ENCODE measurements at places on chromosomes 7 and 10.

- DNase-seq: no peak
Observed at GRCh38 chr10:110446954-110447608, 50.6 kb upstream of the DUSP5 start.

GRCh38 chr10:99172128-99172738 is 63.4 kb downstream of the HPSE2 start:
- DNase-seq: peak; percentile 33

DNA sequence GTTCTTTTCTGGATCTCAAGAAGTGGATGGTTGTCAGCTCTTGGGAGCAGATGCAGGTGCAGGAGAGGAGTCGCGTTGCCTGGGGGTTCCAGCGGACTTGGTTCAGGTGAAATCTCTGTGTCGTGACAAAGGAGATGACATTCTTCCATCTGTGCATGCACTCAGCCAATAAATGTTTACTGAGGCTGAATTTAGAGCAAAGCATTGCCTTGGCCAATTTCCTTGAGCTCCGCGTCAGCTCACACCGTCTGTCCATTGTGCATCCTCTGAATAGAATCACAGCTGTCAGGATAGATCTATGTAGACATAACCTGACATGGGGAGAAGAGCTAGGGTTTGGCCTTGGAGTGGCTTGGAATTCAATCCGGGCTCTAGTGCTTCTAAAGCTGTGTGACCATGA is 343.7 kb downstream of the GLRX3 start:
- no peak for DNase-seq

- no peak for DNase-seq
Observed at GRCh38 chr10:17201794-17202116, 283 bp upstream of the TRDMT1 start.

- no peak for DNase-seq
Observed at GRCh38 chr7:56639173-56639746, 493.0 kb downstream of the ZNF479 start.

DNA sequence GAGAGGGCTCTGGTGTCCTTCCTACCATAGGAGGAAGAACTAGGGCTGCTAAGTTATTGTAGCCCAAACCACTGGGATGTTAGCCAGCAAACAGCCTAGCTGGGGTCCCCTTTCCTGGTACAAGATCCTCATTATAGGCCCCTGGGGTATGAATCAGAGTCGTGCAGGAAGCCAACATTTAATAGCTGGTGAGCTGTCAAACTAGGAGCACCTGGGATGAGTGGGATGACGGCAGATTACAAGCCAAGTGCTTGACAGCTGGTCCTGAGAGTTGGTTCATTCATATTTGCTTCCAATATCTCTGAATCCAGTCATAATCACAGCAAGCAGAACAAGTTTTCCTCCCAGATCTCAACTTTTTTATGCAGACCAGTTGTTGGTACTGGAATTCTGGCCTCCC is 25.1 kb upstream of the DNAJB12 start:
- no peak for DNase-seq

GRCh38 chr7:11194492-11194891 is 220.8 kb downstream of the PHF14 start:
- no peak for DNase-seq

GRCh38 chr10:60423920-60424319 is 34.2 kb upstream of the ANK3 start:
- DNase-seq: no peak

- no peak for DNase-seq
Observed at GRCh38 chr10:79190740-79191261, 122.0 kb downstream of the ZMIZ1 start.

DNA sequence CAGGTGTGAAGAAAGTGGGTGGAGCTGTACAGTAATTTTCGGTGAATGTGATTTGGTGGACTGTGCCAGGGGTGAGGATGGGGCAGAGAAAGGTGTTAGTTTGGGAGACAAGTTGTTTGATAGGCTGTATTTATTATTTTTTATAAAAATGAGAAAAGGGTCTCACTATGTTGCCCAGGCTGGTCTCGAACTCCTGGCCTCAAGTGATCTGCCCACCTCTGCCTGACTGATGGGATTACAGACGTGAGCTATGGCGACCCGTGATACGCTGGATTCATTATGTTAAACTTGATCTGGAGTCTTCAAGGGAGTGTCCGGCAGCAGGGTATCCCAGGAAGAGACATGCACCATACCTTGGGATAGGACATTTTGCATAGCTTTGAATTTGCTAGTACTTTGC is 1.3 kb downstream of the KAT6B start:
- DNase-seq: no peak

- no peak for DNase-seq
Observed at GRCh38 chr7:135291809-135292253, 58.2 kb downstream of the STRA8 start.

DNA sequence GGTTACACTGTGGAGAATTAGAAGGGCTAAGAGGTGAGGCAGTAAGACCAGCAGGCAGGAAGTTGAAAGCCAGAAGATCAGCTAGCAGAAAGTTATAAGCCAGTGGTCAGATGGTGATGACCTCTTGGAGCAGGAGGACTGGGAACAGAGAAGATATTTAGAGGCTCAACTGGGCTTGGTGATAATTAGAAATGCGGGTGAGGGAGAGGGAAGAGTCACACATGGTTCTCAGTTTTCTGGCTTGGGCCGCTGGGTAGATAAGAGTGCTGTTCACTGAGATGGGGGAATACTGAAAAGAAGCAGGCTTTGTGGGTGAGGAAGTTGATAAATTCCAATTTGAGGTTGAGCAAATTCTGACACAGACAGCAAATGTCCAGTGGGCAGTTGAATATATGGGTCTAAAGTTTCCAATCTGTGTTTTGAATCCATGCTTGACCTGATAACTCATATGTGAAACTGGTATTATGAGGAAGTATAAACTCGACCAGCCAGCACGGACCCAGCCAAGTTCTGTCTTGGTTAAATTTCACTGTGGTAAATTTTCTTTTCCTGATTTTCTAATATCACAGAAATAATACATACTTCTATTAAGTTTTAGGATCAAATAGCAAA is 22.7 kb downstream of the LSMEM1 start:
- DNase-seq: no peak

- DNase-seq: no peak
Observed at GRCh38 chr7:110994028-110994967, 96.6 kb upstream of the LRRN3 start.

DNA sequence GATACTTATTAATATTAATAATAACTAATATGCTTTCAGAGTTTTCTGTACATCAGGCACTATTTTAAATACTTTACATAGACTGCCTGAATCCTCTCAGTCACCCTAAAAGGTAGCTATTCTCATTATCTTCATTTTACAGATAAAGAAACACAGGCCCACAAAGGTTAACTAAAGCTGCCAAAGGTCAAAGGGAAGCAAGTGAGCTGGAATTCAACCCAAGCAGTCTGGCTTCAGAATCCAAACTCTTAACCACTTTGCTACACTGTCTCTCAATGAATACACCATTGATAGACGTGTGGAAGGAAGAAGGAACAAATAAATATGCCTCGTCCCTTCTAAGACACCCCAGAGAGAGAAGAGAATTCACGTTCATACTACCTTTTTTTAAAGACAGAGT is 52.0 kb downstream of the GFRA1 start:
- DNase-seq: no peak

DNA sequence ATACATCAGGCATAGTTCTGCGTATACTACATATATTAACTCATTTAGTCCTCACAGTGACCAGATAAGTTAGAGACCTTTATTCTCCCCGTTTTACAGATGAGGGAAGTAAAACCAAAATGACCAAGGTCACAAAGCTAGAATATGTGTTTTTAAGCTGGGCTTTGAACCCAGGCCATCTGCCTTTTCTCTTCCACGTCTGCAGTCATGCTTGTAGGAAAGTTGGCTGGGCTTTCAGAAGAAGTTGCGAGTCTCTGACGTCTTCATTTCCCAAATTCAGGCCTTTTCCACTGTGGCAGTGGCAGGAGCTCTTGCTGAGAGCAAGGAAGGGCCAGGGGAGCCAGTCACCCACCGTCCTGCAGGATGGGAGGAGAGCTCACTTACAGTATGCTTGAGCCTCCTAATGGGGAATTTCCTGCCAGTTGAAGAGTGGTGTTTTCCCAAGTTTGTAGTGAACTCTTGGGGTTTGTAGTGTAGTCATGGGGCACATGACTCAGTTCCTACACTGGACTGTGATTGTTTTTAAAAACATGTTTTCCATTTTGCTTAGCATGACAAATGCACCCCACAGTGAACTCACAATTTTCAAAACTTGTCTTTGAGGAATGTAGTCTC is 34.2 kb downstream of the CYP17A1 start:
- DNase-seq: no peak

- DNase-seq: no peak
Observed at GRCh38 chr10:78847485-78847884, 221.3 kb upstream of the ZMIZ1 start.

- DNase-seq: peak; percentile 78
Observed at GRCh38 chr10:78408671-78409472, 375.2 kb downstream of the RPS24 start.

- DNase-seq: no peak
Observed at GRCh38 chr7:23544913-23545354, 13.2 kb upstream of the TRA2A start.

DNA sequence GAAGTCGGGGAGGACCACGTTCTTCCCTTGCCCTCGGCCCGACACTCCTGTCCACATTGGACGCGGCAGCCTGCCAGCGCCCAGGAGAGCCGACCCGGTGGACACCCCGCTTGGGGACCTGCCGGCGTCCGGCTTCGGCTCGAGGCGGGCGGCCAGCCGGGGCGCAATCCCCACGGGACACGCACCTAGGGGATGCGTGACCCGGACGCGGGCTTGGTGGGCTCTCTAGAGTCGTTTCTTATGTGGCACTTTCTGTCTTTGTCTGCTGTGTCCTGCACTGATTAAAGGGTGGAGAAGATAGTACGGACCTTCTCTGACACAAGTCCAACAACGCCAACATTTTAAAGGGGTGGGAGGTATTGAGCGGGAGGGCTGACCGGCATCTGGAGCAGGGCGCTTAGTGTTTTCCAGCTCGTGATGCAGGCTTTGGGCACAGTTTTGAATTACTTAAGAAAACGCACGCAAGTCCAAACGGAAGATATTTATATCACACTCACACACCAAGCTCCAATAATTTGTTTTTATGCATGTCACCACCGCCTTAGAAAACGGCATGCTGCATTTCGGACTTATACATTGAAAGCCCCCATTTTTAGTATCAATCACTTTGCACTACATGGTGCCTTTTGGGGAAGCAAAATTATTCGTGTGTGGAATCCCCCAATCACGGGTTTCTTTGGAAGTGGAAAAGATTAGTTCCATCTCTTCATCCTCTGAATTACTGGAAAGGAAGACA is 3.9 kb upstream of the SPAG6 start:
- DNase-seq: peak; percentile 67

GRCh38 chr7:87199241-87199640 is 20.3 kb downstream of the TMEM243 start:
- no peak for DNase-seq

All from hypothalamus (tissue), 51 donors.